ENCODE measurements at places on chromosomes 7 and 10. TPM values are rescaled to one million over a fixed set of nuclear protein-coding genes. Genes with fewer than 3 reads are reported as not detected.

Gene PIP
- not detected for total RNA-seq

Gene MIOS
- total RNA-seq, result 23.6 TPM

Gene DENND11
- 37.6 TPM for total RNA-seq

Gene MCM7
- 44.7 TPM for total RNA-seq

Gene CTAGE15
- 2.2 TPM for total RNA-seq

Gene CBX3
- 73.3 TPM for total RNA-seq

Gene GRID1
- 1.0 TPM for total RNA-seq
